ENCODE measurements at places on chromosomes 12 and 14.

GRCh38 chr12:47236109-47236714 lies 156.5 kb upstream of the AMIGO2 start:
- DNase-seq = no peak

DNA sequence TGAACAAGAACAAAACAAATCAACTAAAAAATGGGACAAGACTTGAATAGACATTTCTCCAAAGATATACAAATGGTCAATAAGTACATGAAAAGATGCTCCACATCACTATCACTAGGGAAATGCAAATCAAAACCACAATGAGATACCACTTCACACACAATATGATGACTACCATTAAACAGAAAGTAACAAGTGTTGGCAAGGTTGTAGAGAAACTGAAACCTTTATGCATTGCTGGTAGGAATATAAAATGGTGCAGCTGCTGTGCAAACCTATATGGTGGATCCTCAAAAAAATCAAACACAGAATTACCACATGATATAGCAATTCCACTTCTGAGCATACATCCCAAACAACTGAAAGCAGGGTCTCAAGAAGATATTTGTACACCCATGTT lies 5.2 kb downstream of the SMAGP start:
- no peak for DNase-seq

DNA sequence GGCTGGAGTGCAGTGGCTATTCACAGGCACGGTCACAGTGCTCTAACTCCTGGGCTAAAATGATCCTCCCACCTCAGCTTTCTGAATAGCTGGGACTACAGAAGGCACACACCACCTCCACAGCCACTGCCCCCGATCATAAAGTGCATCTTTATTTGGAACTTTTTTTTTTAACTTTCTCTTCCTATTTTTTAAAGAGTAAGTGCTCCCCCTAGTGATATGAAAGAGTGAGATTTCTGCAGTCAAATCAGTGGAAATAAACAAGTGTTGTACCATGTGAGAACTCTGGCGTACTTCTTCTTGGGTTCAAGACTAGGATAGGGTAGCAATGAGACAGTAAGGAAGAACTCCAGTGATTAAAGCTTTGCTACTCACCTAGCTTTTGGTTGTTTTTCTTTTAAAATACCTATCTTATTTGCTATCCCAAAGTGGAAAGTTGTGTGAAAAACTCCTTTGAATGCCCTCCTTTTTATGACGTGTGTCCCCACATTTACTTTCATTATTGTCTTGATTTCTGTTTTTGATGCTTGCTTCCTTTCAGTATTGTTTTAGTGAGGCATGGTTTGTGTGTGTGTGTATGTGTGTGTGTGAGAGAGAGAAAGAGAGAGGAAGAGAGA lies 6.6 kb downstream of the PPP4R4 start:
- no peak for DNase-seq

GRCh38 chr12:80968326-80968725 lies 30.6 kb upstream of the LIN7A start:
- DNase-seq = no peak

- DNase-seq = no peak
Measured at GRCh38 chr14:61649283-61649682, 46.0 kb upstream of the HIF1A start.
